ENCODE measurements at places on chromosomes 5 and 9. TPM values are rescaled to one million over a fixed set of nuclear protein-coding genes. Genes with fewer than 3 reads are reported as not detected.

DNA sequence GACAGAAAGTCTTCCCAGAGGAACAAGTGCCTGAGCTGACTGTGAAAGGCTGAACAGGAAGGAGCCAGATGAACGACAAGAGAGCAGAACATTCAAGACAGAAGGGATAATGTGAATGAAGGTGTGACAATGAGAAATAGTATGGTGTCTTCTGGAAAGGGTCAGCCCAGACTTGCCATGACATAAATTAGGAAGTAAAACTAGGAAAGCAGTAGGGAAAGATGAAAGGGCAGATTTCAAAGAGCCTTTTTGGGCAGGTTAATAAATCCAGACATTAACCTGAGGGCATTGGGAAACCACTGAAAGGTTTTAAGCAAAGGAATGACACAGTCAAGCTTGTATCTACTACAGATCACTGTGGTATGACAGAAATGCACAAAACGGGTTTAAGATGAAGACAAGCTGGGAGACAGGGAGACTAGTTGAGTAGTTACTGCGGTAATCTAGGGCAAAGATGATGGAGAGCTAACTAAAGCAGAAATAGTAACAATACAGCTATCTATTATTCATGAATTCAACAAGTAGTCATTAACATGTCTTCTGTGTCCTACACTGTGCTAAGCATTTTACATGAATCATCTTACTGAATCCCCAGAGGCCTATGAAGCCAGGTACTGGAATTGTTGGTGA lies 580.9 kb upstream of the WWC1 start:
- peak; percentile 41 for DNase-seq

GRCh38 chr5:113020461-113021273 lies 44.1 kb downstream of the DCP2 start:
- peak; percentile 94 for DNase-seq

GRCh38 chr9:22116758-22117157 lies 107.7 kb upstream of the CDKN2B start:
- DNase-seq, result no peak

GRCh38 chr9:78213712-78214111 lies 22.2 kb upstream of the CEP78 start:
- DNase-seq, result peak; percentile 30

GRCh38 chr5:95619096-95619495 lies 791 bp upstream of the GPR150 start:
- DNase-seq, result peak; percentile 37

DNA sequence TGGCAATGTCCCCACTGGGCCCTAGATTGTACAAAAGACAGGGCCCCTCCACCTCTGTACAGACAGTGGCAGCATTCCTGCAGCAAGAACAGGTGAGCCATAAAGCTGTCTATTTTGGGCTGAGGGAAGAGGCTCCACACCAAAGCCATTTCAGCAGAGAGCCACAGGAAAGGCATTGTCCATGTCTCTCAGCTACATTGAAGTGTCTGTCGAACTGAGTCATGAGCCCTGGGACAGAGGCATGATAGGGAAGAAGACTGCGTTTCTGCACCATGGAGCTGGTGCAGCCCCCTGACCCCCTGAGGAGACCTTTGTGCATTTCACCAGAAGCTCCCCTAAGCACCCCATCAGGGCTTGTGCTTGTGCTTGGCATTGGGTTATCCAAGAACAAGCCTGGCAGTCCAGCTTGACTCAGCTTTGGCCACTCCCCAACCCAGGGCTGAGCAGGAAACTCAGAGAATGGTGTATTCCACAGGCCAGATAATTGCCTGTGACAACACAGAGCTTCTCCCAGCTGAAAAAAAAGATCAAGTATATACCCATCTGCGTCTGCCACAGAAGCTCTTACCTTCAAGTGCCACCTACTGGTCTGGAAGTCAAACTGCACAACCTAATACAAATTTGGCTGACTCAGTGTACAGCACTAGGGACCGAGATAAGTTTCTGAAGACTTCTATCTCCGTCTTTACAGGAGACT lies 5.9 kb upstream of the FRMD3 start:
- DNase-seq, result peak; percentile 79

- DNase-seq, result no peak
Observed at GRCh38 chr5:143716881-143717280, 95.1 kb upstream of the HMHB1 start.

DNA sequence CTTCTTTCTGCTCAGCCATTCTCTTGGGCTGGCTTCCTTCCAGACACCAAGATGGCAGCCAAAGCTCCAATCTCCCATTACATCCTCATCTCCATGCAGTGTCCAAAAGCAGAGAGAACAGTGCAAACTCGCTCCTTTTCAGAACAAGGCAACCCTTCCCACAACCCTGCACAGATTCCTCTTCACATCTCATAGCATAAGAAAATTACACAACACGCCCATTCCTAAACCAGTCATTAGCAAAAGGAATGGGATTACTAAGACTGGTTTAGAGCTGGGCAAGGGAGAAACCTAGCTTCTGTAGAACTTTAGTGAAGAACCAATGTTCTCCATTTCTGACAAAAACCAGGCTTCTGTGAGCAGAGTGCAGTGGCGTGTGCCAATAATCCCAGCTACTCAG lies 51.5 kb upstream of the CTNNA1 start:
- no peak for DNase-seq

- DNase-seq, result no peak
Observed at GRCh38 chr5:141260458-141261237, 15.5 kb downstream of the PCDHB15 start.

DNA sequence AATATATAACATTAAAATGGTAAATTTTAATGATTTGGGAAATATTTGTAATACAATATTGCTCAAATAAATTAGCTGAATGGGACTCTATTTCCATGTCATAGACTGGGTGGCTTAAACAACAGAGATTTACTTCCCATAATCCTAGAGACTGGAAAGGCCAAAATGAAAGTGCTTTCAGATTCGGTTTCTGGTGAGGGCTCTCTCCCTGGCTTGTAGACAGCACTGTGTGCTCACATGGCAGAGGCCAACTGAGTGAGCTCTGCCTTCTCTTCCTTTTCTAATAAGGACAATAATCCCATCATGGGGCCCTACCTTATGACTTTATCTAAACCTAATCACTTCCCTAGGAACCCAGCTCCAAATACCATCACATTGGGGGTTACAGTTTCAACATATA lies 196.2 kb downstream of the MARCHF11 start:
- DNase-seq, result no peak

DNA sequence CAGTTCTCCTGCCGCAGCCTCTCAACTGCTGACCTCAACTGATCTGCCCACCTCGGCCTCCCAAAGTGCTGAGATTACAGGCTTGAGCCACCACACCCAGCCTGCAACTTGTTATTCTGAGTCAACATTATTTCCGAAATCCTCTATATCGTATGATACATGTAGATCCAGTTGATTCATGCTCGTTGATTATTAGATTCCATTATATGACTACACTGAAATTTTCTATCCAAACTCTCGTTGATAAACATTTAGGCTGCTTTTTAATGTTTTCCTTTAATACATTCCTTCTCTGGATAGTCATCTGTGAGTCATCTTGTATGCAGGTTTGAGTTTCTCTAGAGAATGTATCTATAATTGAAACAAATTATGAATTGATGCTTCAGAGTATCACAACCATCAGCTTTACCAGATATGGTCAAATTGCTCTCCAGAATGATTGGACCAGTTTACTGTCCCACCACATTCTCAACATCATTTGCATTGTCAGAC lies 4.1 kb downstream of the CDK7 start:
- peak; percentile 96 for DNase-seq

DNA sequence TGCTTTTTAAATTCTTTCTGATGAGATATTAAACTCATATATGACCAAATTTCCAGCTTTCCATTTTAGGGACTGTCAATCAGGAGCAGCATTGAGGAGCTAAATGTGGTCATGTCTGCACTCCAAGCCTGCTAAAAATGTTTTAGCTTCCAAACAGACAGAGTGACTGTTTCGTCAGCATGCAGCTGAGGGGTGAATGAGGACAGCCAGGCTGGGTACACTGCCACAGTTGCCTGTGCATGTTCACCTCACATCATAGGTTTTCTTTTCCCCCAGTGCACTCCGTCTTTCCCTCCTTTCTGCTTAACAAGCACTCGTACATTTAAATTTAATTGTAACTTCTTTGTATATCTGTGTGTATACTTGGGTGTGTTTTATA lies 138.1 kb downstream of the ARRDC3 start:
- DNase-seq, result no peak

- peak; percentile 83 for DNase-seq
Observed at GRCh38 chr9:126379661-126380360, 53.2 kb downstream of the MVB12B start.

- DNase-seq, result no peak
Observed at GRCh38 chr5:127571314-127572131, 54.1 kb downstream of the PRRC1 start.

DNA sequence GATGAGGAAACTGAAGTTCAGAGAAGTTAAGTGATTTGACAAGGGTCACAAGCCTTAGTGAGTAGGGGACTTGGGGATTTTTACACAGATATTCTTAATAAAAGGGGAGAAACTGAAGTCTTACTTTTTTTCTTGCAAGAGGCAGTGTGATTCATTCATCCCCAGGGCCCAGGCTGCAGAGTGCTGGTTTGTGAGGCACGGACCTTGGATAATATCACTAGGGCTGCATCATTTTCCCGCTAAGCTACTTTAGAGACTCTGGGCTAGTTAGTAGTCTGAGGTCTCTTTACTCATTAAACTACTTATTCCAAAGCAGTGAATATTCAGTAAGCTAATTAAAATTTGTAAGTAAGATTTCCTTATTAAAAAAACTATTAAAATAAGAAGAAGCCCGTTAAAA lies 195.0 kb downstream of the PBX3 start:
- no peak for DNase-seq

DNA sequence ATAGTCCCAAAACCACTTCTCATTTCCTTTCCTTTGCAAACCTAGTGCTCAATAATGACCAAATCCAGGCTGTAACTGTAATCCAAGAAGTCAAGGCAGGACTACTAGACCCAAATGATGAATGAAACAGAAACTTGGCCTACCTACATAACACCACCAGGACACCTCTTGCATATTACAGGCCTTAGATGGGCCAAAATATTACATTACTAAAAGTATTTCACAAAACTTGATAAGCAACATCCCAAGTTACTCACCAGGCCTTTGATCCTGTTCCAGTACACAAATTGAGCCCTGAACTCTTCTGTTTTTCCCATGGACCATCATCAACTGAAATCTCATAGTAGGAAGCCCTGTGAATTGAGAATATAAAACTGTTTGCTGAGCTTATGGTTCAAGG lies 34.8 kb downstream of the NADK2 start:
- DNase-seq, result no peak

- DNase-seq, result peak; percentile 75
Observed at GRCh38 chr9:132637351-132637750, 32.4 kb downstream of the DDX31 start.

GRCh38 chr5:19866090-19866450 lies 121.9 kb downstream of the CDH18 start:
- no peak for DNase-seq

The C1QTNF3 gene
- 0.26 TPM for total RNA-seq

The ARL14EPL gene
- not detected for total RNA-seq

The PCDHGA9 gene
- 1.5 TPM for total RNA-seq

The EXOSC2 gene
- total RNA-seq, result 20.0 TPM

The FOXD1 gene
- total RNA-seq, result 2.3 TPM

The GABRA1 gene
- total RNA-seq, result not detected

The PCDHA11 gene
- 0.79 TPM for total RNA-seq

The PCDH12 gene
- under 0.01 TPM for total RNA-seq

The NEUROG1 gene
- not detected for total RNA-seq
